ENCODE measurements at places on chromosomes 5 and 9. TPM values are rescaled to one million over a fixed set of nuclear protein-coding genes. Genes with fewer than 3 reads are reported as not detected.

GRCh38 chr5:42268630-42269029, 154.6 kb upstream of the GHR start:
- no peak for DNase-seq

Gene SLCO6A1
- total RNA-seq: not detected

DNA sequence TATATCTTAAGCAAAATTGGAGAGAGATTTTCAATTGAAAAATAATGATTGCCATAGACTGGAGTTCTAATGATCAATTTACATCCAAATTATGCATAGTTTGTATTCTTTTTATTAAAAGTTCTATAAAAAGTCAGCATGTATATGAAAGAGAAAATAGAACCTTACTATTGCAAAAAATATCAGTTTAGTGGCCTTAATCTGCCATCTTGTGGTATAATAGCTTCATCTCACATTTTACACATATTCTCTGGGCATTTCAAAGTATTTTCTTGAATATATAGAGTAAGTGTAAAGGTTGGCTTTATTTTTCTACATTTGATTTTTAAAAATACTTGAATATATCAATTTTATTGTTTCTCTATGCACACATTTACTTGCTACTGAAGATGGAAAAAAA, 1858.6 kb upstream of the CDH9 start:
- DNase-seq: no peak

Gene TAF11L5
- total RNA-seq: not detected

- DNase-seq: no peak
Measured at GRCh38 chr5:110823571-110823970, 84.8 kb downstream of the SLC25A46 start.

Gene NFIB
- total RNA-seq: 3.3 TPM

Gene ANXA1
- total RNA-seq: 167 TPM

GRCh38 chr9:8734760-8735159, 935.2 kb upstream of the DMAC1 start:
- no peak for DNase-seq

Gene ADAMTS12
- total RNA-seq: 4.1 TPM

- no peak for DNase-seq
Measured at GRCh38 chr5:171999877-172000276, 6.6 kb downstream of the FBXW11 start.

GRCh38 chr9:116860509-116861120, 173.5 kb downstream of the TRIM32 start:
- DNase-seq: peak; percentile 12

- no peak for DNase-seq
Measured at GRCh38 chr5:127849891-127850290, 146.7 kb downstream of the CCDC192 start.

DNA sequence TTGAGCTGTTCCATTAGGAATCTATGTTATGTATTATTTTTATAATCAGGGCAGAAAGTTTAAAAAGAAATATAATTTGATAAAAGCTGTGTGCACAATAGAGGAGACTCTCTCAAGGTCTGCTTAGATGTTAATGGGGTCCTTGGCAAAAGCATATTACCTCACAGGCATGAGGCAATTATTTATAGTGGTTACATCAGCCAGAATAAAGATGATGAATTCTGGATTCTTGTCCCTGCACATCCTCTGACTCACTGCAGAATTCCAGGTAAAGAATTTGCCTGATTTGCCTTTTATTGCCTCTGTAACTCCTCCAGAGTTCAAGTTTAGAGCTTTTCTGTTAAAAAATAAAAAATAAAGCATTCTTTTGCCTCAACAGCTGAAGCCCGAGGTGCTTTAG, 253.6 kb downstream of the MAST4 start:
- DNase-seq: peak; percentile 67

DNA sequence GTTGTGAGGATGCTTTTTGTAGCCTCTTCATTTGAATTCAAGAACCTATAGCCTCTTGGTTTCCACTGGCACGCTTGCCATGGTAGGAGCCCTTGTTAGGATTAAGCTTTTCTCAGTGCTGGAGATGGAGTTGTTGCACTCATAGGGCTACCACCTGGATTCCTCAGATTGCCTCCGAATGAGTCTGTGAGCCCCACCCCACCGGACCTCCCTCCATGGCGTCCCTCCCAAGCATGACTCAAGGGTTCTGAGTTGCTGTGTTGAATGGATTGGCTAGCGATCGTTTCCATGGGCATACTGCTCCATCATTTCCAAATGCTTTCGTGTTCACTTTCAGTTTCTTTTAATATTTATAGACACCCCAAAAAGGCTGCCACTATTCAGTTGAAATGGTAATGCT, 69.9 kb downstream of the DAPK1 start:
- DNase-seq: no peak

Gene REEP5
- total RNA-seq: 74.6 TPM

Gene STPG3
- not detected for total RNA-seq

Gene VLDLR
- 28.5 TPM for total RNA-seq

Gene SMIM3
- total RNA-seq: 9.8 TPM

Gene KCNT1
- not detected for total RNA-seq

DNA sequence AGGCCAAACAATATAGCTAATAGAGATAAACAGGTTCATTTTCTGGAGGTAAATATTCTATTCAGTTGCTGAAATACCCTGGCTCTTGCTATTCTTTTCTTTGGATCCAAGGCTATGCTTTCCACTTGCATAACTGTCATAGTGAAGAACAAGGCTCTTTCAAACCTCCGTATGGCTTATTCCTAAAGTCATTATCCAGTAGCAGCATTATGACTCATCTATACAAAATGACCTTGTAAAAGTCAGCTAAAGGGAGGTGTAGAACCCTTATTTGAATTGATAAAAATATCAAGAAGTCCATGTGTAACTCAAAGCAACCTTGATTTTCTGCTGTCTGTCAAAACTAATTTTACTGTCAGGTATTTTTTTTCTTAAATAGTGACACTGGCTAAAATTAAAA, 447.8 kb downstream of the PLK2 start:
- no peak for DNase-seq

Gene AGPAT2
- 72.9 TPM for total RNA-seq

GRCh38 chr9:127154390-127155191, 32.2 kb upstream of the ANGPTL2 start:
- DNase-seq: no peak

GRCh38 chr5:102139029-102139428, 157.1 kb downstream of the SLCO4C1 start:
- DNase-seq: no peak

DNA sequence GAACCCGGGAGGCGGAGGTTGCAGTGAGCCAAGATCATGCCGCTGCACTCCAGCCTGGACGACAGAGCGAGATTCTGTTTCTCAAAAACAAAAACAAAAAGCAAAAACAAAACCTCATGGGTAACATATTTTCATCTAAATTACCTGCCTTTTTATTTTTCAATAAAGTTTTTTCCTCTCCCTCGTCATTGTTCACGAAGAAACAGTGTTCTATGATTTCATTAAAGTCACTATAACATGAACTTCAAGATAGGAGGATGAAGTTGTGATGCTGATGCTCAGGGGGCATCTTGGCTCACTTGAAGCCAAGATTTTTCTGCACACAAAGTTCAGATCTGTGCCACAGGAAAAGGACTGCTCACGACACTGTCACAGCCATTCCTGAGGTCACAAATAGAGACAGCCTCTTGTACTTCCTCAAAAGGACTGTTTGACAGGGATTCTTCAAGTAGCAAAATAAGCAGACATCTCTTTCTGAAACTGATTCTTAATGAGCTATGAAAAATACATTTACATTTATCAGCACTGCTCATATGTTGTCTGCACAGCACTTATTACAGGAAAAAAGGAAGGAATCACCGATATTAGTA, 16.1 kb downstream of the NIPSNAP3B start:
- no peak for DNase-seq

Gene TRIM7
- 2.9 TPM for total RNA-seq

GRCh38 chr9:8709731-8710130, 910.2 kb upstream of the DMAC1 start:
- no peak for DNase-seq

GRCh38 chr5:155295111-155295510, 281.6 kb downstream of the KIF4B start:
- DNase-seq: no peak

DNA sequence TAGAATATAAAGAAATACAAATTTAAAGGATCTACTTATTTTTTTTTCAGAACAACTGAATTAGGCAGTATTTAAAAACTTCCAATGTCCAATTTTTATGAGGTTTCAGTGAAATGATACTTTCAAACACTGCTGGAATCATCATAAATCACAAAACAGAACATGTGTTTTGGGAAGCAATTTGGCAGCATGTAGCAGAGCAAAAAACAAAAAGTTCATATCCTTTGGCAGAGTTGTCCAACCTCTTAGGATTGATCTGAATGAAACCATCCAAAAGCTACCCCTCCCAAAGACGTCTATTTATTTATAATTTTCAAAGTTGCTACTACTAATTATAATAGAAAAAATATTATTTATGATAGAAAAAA, 192.4 kb upstream of the PUM3 start:
- no peak for DNase-seq

GRCh38 chr5:132635873-132636272, 22.1 kb upstream of the IL13 start:
- DNase-seq: no peak

Gene OR13C2
- not detected for total RNA-seq

- DNase-seq: no peak
Measured at GRCh38 chr5:39119404-39120051, 45.3 kb upstream of the RICTOR start.

GRCh38 chr5:57085306-57086081, 88.4 kb upstream of the GPBP1 start:
- DNase-seq: no peak

GRCh38 chr5:69414885-69415583, at the start of gene MARVELD2:
TSS of gene MARVELD2 (plus strand) at chr5:69415116. CDS start at chr5:69419386, 4,270 bp downstream.
- peak; percentile 26 for DNase-seq

DNA sequence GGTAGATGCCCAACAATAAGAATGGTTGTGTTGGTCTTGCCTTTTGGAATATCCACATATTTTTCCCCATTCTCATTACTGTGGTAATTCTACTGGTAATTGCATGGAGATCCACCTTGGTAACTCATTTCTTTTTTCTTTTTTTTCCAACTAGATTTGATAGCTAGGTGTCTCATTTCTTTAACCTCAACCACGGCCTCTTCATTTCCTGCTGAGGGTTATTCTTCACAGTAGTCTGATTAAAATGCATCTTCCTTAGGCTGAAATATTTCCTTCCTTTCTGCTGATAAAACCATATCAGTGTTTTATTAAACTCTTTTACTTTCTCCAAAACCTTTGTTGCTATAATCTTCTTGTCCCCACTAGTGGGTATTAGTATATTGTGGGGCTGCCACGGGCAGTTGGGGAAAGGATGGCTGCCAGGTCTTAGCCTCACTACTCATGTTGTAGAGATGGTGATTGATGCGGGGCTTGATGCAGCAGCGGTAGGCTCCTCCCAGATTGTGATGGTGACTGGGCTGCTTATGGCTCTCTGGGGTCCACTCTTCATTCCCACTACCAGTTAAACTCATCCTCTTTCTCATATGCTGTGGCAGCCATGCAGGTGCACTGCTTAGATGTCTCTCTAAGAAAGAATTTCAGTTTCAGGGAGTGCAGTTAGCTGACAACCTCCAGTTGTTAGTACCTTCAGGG, 35.9 kb downstream of the KIF2A start:
- no peak for DNase-seq

DNA sequence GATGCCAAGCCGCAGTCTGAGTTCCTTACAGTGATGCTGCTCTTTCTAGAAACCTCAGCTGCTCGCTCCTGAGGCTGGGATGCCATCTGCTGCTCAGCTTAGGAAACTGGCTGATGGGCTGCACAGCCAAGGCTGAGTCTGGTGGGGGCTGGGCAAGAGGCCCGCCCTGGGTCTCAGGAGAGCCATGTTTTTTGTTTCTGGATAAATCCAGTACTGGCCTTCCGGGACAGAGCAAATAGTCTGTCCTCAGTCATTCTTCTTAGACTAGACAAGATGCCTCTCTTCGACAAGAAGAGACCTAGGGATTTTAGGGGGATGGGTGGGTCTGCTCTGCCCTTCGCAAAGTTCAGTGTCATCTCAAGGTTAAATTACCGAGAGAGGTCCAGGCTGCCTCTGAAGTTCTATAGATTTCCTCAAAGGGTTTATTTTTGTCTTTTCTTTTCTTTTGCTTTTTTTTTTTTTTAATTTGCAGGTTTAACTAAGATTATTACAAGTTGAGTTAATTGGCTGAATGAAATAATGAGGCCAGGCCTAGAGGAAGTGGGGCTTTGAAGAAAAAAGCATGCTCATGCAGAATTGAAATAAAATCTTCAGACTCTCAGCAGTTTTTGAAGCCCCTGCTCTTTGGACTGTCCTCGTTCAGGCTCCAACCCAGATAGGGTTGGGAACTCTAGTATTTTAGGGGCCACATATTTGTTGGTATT, 30.6 kb upstream of the MATR3 start:
- DNase-seq: no peak

- DNase-seq: no peak
Measured at GRCh38 chr5:139475865-139476617, 5.2 kb downstream of the SMIM33 start.

- DNase-seq: no peak
Measured at GRCh38 chr5:143955141-143955540, 143.2 kb downstream of the HMHB1 start.

GRCh38 chr9:31490551-31491106, 893.8 kb upstream of the ACO1 start:
- no peak for DNase-seq

Gene URM1
- 47.3 TPM for total RNA-seq

GRCh38 chr9:4792054-4792571, 631 bp upstream of the RCL1 start:
- no peak for DNase-seq

Gene CCDC152
- total RNA-seq: 0.68 TPM

Gene FOXD4L4
- total RNA-seq: not detected

- DNase-seq: no peak
Measured at GRCh38 chr5:10199692-10200091, 50.0 kb downstream of the ATPSCKMT start.

DNA sequence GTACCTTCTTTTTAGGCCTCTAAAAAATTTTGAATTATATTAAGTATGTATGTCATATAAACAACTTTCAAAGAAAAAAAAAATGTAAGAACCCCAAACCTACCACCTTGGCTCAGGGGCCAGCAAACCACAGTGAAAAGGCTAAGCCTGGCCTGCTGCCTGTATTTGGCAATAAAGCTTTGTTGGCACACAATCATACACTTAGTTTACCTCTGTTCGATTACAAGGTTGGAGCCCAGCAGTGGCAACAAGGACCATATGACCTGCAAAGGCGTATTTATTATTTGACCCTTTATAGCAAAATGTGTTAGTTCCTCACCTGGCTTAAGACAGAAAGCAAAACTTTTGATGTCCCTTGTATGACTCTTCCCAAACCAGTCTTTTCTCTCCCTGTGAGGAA, 282.8 kb downstream of the DENND1A start:
- DNase-seq: no peak

- DNase-seq: no peak
Measured at GRCh38 chr5:56666901-56667300, 148.4 kb upstream of the MAP3K1 start.

GRCh38 chr5:36624277-36624676, 17.9 kb downstream of the SLC1A3 start:
- DNase-seq: no peak

Measured in kidney epithelial cell (primary cell).